Chondrocyte (in vitro differentiated cells): ENCODE measurements at places on chromosomes 12 and 14. TPM values are rescaled to one million over a fixed set of nuclear protein-coding genes. Genes with fewer than 3 reads are reported as not detected.

AVPR1A gene
- 0.15 to 0.45 TPM (median 0.41 TPM) in 3 replicates for total RNA-seq

EML1 gene
- total RNA-seq = 36.4 to 61.0 TPM (median 39.6 TPM) in 3 replicates

TPH2 gene
- total RNA-seq = not detected in 3 replicates

OLR1 gene
- 0.28 TPM in 1 of 3 replicates, not detected in the others for total RNA-seq

MED6 gene
- 26.5 to 31.7 TPM (median 27.5 TPM) in 3 replicates for total RNA-seq

MIP gene
- total RNA-seq = not detected in 3 replicates

CYP46A1 gene
- total RNA-seq = 0.72 to 2.8 TPM (median 1.2 TPM) in 3 replicates

PTHLH gene
- total RNA-seq = 1.1 to 1.8 TPM (median 1.3 TPM) in 3 replicates
